Progenitor cell of endocrine pancreas (in vitro differentiated cells): ENCODE measurements at places on chromosomes 11 and 22. TPM values are rescaled to one million over a fixed set of nuclear protein-coding genes. Genes with fewer than 3 reads are reported as not detected.

Gene BATF2
- total RNA-seq: 0.53 and 0.58 TPM in 2 replicates

Gene PLAAT3
- total RNA-seq: 41.9 and 46.3 TPM in 2 replicates

Gene CCDC73
- not detected in 2 replicates for total RNA-seq

Gene UFD1
- total RNA-seq: 53.5 and 55.3 TPM in 2 replicates

Gene FAM227A
- total RNA-seq: 18.3 and 18.6 TPM in 2 replicates

Gene GSTT2
- 0.47 and 0.60 TPM in 2 replicates for total RNA-seq

Gene GRAP2
- 0.58 and 0.60 TPM in 2 replicates for total RNA-seq

Gene ALKBH3
- total RNA-seq: 19.8 and 22.0 TPM in 2 replicates

Gene PCNX3
- 59.5 and 66.0 TPM in 2 replicates for total RNA-seq

Gene SAAL1
- total RNA-seq: 28.3 and 28.5 TPM in 2 replicates

Gene SCGB1A1
- 1.9 and 3.1 TPM in 2 replicates for total RNA-seq
